ENCODE measurements at places on chromosomes 16 and 17. TPM values are rescaled to one million over a fixed set of nuclear protein-coding genes. Genes with fewer than 3 reads are reported as not detected.

The SYT17 gene
- not detected for total RNA-seq

DNA sequence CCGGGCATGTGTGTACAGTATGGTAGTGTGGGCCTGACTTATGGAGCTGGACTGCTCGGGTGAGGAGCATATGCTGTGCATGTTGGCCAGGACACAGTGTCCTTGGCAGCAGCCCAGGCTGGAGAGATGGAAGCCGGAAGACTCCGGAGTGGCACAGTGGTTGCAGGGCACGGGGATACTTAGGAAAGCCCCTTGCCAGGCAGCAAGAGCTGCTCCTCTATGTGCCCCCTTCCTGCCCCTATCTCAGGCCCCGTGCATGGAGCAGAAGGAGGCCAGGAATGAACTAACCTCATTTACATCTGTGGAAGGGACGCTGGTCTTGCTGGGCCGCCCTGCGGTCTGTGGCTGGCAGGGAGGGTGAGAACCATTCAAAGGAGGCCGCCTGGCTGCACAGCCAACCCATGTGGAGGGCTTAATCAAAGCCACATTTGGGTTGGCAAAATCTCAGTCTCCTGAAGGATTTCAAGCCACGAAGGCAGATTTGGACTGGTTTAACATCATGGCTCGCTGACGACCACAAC is 32.2 kb upstream of the RCVRN start:
- H3K4me3 ChIP-seq = no peak overlapping the region
- H3K4me1 ChIP-seq = no peaks in the 10 kb centered on the region
- no peaks in the 10 kb centered on the region for H3K36me3 ChIP-seq
- H3K27ac ChIP-seq = no peak overlapping the region

DNA sequence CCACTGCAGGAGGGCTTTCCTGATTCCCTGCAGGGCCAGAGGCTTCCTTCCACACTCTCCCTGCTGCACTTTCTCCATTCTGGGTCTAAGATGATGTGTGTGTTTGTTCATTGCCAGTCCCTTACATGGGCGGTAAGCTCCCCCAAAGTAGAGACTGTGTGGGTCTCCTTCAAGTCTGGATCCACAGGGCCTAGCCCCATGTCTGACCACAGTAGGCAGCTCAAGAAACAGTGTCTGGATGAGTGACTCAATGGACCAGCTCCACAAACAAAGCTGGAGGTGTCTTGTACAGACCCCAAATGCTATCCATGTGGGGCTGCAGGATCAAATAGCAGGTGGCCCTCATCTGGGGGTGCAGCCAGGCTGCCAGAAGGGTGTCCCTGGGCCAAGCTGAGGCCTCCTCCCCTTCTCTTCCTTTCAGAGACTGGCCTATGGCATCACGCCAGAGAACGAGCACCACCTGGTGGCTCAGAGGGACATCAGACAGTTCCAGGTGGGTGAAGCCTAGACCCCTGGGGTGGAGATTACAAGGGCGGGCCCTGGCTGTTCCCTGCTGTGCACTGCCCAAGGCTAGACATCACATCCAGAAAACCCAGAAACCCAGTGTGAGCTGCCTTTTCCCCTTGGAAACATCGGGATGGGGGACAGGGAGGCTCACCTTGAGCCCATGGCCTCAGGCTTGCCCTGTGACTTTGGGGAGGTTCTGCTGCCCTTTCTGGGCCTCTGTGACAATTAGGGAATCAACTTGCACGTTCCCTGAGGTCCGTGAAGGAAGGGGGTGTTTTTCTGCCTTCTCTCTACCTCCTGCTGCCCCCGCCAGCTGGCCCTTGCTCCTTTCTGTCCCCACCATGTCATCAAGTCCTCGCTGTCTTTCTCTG is 45.9 kb downstream of the SLC6A2 start:
- no peak overlapping the region for H3K27ac ChIP-seq
- H3K27me3 ChIP-seq = peaks cover 4% of the 10 kb centered on the region
- no peaks in the 10 kb centered on the region for H3K4me1 ChIP-seq
- no peak overlapping the region for H3K4me3 ChIP-seq
- peak; percentile 74 for DNase-seq

DNA sequence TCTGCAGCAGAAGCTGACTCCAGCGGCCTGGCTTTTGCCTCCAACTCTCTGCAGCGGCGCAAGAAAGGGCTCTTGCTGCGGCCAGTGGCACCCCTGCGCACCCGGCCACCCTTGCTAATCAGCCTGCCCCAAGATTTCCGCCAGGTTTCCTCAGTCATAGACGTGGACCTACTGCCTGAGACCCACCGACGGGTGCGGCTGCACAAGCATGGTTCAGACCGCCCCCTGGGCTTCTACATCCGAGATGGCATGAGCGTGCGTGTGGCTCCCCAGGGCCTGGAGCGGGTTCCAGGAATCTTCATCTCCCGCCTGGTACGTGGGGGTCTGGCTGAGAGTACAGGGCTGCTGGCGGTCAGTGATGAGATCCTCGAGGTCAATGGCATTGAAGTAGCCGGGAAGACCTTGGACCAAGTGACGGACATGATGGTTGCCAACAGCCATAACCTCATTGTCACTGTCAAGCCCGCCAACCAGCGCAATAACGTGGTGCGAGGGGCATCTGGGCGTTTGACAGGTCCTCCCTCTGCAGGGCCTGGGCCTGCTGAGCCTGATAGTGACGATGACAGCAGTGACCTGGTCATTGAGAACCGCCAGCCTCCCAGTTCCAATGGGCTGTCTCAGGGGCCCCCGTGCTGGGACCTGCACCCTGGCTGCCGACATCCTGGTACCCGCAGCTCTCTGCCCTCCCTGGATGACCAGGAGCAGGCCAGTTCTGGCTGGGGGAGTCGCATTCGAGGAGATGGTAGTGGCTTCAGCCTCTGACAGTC is 1.3 kb downstream of the PARD6A start:
- H3K27ac ChIP-seq = no peak overlapping the region
- DNase-seq = no peak
- peaks cover 23% of the 10 kb centered on the region for H3K36me3 ChIP-seq
- no peak overlapping the region for H3K4me3 ChIP-seq
- H3K27me3 ChIP-seq = no peaks in the 10 kb centered on the region

DNA sequence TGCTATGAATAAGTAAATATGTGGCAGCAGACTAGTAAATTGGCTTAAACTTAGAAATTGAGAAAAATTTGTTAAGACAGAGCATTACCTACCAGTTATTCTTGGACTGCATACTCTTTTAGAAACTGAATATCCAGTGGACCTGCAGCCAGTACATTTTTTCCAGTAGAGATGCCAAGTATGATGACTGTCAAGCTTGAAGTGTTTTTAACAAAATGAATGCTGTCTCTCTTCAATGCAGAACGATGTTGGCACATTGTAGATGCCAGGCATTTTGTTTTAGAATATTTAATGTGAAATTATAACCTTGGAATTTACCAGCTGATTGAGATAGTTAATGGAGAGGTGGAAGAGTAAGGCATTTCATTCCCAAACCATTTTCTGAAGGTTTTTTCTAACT is 52.5 kb downstream of the NFAT5 start:
- DNase-seq = no peak
- peaks cover 12% of the 10 kb centered on the region for H3K4me1 ChIP-seq
- no peak overlapping the region for H3K4me3 ChIP-seq
- H3K27me3 ChIP-seq = no peaks in the 10 kb centered on the region
